ENCODE measurements at places on chromosomes 11 and 22.

GRCh38 chr11:85620256-85620655, 6.9 kb downstream of the DLG2 start:
- DNase-seq, result no peak

DNA sequence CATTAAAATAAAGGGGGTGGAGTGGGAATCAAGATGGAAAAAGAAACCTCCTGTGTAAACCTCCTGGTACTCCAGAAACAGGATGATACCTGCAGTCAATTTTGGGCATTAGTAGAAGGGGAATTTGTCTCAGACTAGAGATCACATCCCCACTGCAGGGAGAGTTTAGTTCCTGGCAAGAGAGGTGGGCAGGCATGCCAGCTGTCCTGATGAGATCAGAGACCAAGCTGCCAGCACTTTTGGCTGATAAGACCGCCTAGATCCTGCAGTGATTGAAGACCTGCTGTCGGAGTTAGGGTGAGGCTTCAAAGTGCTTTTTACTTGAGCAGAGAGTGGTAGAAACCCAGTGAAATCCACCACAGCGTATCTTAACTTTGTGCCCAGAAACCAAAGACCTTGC, 29.7 kb upstream of the NELL1 start:
- no peak for DNase-seq

DNA sequence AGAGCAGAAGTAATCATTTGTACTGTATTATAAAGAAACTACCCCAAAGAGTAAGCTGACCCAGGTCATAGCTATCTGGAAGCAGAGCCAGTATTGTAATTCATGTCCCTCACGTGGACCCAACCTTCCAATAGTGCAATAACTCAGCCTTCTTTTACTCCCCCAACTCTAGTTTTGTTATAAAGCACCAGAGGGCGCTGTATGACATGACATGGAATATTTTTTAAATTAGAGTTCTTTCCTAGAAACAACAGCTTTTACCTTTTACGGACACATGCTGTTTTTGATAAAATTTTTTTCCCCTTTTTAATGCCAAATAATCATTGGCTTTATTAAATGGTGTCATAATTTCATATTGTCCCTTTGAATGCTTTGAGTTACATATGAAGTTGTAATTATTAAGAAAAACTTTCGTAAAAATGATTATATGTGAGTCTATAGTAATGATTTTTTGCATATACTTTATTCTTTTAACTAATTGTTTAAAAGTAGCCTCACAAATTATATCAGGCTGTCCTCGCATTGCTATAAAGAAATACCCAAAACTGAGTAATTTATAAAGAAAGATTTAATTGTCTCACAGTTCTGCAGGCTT, 76.9 kb downstream of the DKK3 start:
- DNase-seq, result no peak

DNA sequence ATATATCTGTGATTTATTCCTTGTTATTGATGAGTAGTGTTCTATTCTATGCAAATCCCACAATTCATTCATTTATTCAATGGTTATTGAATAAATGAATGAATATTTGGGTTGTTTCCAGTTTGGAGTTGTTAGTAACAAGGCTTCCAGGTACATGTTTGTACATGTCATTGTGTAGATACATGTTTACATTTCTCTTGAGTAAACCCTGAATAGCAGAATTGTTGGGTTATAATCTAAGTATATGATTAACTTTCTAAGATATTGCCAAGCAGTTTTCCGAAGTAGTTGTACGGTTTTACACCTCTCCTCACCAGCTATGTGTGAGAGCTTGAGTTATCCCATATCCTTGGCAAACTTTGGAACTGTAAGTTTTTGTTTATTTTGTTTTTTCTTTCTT, 18.5 kb upstream of the OR8G1 start:
- no peak for DNase-seq

- no peak for DNase-seq
These were observed 105.0 kb downstream of the TRPC6 start for GRCh38 chr11:101478587-101479369.

DNA sequence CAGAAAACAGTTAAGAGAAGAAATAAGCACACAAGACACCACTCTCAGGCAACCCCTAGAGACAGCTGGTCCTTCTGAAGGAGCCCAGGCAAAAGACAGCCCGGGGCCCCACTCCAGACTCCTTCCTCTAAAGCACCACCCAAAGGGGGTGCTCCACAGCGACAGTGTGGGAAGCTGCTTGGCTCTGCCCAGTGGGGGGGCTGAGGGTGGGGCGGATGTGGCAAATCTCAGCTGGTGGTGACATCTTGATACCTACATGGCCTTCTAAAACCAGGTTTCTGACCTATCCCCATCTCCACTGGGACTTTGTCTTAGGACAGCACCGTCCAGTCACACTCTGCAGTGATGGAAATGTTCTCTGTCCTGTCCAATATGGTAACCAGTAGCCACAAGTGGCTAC, 10.2 kb upstream of the APOA1 start:
- DNase-seq, result no peak

DNA sequence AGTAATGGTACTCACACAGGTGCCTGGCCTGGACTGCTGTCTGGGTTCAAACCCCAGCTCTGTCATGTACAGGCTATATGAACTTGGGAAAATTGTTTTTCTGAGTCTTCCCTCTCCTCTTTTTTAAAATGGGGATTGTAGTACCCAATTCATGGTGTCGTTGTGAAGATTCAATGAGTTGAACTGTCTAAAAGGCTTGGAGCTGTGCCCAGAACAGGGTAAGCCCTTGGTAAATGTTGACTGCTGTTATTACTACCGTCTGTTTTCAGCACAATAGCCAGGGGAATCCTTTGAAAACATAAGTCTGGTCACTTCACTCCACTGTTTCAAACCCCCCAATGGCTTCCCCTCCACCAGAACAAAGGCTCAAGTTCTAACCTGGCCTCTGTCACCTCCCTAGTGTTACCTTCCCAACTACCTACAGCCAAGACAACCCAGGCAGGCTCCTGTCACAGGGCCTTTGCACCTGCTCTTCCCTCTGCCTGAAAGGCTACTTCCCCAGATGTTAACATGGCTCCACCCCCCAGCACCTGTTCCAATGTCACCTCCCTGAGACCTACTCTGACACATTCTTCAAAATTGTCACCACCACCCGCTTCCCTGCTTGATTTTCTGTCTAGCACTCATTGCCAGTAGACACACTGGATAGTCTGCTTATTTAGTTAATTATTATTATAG, 152.8 kb downstream of the CHST1 start:
- no peak for DNase-seq

DNA sequence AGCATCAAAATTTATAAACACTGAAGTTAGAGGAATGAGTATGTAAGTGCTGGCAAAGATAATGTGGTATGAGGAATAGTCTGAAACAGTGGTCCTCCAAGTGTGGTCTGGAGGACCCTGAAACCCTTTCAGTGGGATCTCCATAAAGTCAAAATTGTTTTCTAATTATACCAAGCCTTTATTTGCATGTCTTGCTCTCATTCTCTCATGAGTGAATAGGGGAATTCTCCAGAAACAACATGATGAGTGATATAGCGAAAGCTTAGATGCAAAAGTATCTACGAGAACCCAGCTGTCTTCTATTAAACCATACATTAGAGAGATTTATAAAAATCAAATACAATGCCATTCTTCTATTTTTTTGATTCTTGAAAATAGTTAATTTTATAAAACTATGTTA, 145.0 kb upstream of the RAG2 start:
- no peak for DNase-seq

GRCh38 chr22:32706149-32706548, 95.4 kb upstream of the TIMP3 start:
- no peak for DNase-seq

- no peak for DNase-seq
These were observed 1060.8 kb downstream of the OPCML start for GRCh38 chr11:132471466-132471865.

- no peak for DNase-seq
These were observed 11.6 kb upstream of the PDE2A start for GRCh38 chr11:72685560-72686480.

DNA sequence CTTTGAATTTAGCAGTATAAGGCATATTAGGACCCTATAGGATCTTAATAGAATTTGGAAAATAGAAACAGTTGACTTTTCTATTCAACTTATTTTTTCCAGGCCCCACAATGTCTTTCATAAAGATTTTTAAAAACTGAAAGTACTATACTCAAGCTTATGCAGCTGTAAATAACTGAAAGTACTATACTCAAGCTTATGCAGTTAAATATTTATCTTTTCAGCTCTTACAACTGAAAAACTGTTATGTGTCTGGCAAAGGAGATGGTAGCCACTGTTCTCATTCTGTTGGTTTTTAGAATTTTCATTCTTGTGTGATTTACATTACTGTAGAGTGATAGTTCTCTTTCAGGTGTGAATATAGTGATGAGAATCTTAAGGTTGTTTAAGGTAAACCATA, 16.5 kb downstream of the HIPK3 start:
- DNase-seq, result no peak

GRCh38 chr22:31574055-31574670, 77.8 kb downstream of the SFI1 start:
- DNase-seq, result no peak

DNA sequence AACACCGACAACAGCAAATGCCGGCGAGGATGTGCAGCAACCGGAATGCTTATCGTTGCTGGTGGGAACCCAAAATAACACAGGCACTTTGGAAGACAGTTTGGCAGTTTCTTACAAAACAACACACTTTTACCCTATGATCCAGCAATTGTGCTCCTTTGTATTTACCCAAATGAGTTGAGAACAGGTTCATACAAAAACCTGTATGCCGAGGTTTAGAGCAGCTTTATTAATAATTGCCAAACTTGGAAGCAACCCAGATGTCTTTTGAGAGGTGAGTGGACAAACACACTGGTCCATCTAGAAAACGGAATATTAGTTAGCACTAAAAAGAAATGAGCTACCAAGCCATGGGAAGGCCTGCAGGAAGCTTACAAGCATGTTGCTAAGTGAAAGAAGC, 118.9 kb downstream of the CTTN start:
- DNase-seq, result no peak

GRCh38 chr11:64178203-64178602, 7.8 kb upstream of the STIP1 start:
- no peak for DNase-seq

DNA sequence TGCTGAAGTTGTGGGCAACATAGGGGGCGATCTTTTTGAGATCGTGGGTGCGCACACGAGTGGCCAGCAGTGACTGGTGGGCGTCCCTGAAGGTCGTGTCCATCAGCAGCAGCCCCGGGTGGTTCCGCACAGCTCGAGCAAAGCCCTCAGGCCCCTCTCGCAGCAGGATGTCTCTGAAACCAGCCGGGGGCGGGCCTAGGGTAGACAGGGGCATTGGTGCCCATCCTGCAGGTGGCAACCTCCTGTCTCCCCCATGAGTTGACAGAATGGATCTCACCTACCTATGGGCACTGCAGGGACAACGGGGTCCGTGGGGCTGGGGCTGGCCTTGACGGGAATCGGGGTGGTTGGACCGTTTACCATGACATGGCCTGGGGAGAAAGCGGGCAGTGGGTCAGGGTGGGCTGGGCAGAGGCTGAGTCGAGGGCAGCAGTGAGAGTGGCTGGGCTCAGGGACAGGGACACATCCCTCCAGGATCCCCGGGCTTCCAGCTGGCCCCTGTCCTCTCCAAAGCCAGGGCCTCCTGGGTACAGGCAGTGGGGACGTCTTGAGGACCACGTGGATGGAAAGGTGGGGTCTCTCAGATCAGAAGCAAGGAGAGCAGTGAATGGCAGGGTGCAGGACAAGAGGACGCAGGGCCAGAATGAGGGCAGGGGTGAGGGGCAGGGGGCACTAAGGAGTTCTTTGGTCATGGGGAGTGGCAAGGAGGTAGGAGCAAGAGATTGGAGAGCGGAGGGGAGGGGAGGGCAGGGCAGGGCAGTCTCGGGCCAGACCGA, 4.2 kb upstream of the LRFN4 start:
- no peak for DNase-seq

DNA sequence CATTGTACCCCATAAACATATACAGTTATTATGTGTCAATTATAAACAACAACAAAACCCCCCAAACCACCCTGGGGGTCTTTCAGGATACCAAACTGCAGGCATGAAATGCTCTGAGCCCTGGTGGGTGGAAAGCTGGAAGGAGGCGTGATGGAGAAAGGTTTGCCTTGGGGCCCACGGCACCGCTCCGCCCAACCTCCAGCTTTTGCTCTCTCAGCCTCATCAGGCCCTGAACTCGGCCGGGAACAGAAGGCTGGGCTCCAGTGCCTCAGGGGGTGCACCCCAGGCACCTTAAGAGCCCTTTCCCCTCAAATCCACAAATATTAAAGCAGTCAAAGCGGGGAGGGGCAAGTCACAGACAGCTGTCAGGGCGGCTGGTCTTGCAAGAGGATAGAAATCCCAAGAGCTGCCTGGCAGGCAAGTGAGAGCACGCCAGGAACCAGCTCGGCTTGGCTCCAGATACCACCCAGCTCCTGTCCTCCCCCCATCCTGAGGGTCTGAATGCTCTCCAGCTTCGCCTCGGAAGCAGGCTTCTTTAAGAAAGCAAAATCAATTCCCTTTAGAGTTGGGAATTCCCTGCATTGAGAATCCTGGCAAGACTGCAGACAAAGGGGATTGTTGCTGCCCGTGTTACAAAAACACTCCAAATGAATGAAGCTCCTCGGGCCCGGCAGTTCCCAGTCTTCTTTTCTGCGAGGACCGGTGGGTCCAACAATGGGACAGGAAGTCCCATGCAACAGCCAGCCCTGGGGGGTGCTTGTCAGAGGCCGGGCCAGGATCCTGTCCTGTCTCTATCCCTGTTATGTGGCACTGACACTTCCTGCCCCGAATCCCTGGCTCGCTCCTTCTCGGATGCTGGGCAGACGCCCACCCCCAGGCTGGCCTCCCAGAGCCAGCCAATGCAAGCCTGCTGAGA, 80.8 kb downstream of the NAT10 start:
- no peak for DNase-seq

- DNase-seq, result no peak
These were observed 1955.1 kb upstream of the RAG2 start for GRCh38 chr11:38553148-38553547.

DNA sequence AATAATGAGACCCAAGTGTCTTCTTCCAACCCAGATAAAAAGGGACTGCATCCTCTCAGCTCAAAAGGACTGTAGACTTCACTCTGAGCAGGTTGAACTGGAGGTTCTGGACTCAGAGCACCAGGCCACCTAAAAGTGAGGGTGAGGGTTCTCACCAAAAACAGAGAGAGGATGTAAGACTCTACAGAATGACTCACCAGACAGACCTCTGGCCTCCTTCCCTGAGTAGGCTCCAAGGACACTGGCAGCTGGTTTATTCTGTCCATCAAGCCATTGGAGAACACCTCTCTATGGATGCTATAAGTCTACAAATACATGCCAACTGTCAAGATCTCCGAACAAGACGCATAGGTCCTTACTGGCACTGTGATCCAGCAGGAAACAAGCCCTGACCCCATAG, 27.2 kb downstream of the FEZ1 start:
- DNase-seq, result no peak

- DNase-seq, result no peak
These were observed 14.7 kb upstream of the PTS start for GRCh38 chr11:112211536-112211935.
